ENCODE measurements at places on chromosomes 11 and 22.
A peak's percentile ranks its signal among the peaks of the same experiment; 100 is the strongest.

DNA sequence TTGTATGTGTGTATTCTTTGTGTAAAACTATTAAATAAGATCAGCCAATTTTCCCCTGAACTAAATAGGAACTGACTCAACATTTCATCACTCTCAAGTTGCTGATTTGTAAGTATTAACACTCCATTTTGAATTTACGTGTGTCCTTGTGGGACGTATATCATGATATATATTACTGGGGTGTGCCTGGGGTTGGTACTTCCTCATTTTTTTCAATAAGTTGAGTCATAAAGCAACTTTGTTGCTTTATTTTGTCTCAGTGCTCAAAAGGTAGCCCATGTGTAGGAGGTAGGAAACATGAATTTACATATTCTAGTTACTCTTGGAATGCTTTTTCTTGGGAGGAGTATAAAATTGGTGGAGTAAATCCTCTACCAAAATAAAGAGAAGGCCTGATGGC lies 193.9 kb upstream of the RAG2 start:
- no peak for DNase-seq

- no peak for DNase-seq
Measured at GRCh38 chr22:44783581-44783980, 31.2 kb downstream of the ARHGAP8 start.

DNA sequence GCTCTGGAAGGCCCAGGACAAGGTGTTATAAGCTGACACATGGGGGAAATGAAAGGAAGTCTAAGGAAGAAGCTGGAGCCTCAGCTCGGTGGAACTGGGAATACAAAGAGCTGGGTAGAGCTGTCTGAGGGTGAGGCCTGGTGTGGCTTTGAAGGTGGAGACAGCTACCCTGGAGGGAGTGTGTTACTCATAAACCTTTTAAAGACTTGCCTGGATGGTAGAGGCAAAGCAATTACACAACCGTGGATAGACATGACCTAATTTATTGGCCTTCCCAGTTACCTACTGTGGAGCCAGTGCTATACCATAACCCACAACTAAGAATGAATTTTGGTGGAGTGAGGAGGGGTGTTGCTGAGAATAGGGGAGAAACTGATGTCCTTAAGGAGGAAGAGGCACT lies 22.6 kb downstream of the EXPH5 start:
- peak; percentile 30 for DNase-seq

- peak; percentile 72 for DNase-seq
Measured at GRCh38 chr11:64887757-64888405, 9.5 kb upstream of the EHD1 start.

DNA sequence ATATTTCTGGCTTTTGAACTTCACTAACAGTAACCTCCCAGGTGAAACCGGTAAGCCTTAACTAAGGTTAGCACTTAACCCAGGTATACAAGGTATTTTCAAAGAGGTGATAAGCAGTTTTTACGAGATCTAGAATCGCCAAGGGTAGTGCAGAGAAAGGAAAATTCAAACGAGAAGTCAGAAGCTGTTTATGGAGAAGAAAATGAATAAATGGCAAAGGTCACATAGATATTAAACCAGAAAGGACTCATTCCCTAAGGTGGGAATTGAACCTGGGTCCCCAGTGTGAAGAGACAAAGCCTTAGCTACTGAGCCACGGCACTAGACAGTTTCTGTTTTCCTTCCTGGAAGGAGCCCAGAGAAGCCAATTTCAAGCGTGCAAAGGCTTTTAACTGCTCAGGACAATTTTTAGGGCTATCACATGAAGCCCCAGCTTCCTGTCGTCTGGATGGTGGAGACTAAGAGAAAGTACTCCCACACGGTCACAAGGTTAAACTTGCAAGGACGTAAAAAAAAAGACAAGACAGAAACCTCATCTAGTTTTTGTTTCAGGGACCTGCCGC lies 5.7 kb upstream of the C1QTNF6 start:
- DNase-seq = no peak

DNA sequence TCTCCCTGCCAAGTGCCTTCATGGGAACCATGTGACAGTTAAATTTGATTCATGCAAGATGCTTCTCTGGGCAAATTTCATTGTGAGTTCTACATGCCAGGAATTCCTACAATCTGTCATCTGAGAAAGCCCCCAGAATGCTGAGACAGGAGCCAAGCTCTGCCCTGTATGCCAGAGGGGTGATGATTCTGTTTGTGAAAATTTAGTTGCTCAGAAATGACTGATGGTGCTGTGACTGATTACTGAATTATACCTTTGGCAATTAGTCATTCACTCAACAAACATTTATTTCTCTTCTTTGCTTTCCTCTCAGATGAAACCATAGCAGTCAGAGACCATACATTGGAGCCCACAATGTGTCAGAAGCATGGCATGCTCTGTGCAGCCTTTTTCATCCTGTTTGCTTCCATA lies 69.0 kb upstream of the ZBED5 start:
- no peak for DNase-seq

GRCh38 chr22:19713650-19714311 lies 522 bp upstream of the SEPTIN5 start:
- DNase-seq = no peak

DNA sequence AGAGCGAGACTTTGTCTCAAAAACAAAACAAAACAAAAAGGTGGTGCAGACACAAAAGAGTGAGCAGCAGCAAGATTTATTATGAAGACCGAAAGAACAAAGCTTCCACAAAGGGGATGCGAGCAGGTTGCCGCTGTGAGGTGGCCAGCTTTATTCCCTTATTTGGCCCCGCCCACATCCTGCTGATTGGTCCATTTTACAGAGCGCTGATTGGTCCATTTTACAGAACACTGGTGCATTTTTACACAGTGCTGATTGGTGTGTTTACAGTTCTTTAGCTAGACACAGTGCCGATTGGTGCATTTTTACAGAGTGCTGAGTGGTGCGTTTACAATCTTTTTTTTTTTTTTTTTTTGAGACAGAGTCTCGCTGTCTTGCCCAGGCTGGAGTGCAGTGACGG lies 77.4 kb downstream of the CECR2 start:
- DNase-seq = no peak

- no peak for DNase-seq
Measured at GRCh38 chr11:69695581-69695980, 8.2 kb downstream of the FGF19 start.

DNA sequence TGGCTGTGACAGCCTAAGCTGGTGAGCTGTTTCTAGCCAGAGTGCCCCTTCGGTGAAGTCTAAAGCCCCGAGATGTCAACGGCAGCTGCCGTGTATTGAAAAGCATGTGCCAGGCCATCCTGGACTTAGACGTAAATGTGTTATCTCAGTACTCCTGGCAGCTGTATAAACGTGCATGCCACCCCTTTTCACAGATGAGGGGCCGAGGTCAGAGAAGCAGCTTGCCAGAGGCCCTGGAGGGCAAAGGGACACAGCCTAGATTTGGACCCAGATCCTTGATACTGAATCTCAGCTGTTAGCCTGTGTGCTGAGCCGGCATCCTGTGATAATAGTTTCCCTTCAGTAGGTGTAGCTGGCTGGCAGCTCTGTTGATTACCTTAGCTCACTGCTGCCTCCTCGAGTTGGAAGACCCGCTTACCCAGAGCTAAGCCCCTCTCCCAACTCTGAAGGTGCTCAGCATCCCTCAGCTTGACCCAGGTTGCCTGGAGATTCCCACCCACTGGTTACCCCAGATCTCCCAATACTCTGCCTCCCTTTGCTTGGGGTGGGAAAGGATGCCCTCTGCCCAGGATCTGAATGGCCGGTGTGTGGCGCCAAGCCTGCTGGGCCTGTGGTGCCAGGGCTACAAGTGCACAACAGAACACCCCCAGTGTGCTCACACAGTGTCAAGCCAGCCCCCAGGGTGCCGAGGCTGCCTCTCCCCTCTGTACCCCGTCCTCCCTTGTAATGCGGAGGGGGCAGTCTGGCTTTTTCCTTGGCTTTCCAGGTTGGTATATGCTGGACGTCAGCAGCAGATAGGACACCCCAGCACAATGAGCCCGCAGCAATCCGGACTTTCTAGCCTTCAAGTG lies 59.8 kb upstream of the WNT7B start:
- no peak for DNase-seq

GRCh38 chr22:41638124-41638523 lies 17.0 kb downstream of the XRCC6 start:
- DNase-seq = no peak

DNA sequence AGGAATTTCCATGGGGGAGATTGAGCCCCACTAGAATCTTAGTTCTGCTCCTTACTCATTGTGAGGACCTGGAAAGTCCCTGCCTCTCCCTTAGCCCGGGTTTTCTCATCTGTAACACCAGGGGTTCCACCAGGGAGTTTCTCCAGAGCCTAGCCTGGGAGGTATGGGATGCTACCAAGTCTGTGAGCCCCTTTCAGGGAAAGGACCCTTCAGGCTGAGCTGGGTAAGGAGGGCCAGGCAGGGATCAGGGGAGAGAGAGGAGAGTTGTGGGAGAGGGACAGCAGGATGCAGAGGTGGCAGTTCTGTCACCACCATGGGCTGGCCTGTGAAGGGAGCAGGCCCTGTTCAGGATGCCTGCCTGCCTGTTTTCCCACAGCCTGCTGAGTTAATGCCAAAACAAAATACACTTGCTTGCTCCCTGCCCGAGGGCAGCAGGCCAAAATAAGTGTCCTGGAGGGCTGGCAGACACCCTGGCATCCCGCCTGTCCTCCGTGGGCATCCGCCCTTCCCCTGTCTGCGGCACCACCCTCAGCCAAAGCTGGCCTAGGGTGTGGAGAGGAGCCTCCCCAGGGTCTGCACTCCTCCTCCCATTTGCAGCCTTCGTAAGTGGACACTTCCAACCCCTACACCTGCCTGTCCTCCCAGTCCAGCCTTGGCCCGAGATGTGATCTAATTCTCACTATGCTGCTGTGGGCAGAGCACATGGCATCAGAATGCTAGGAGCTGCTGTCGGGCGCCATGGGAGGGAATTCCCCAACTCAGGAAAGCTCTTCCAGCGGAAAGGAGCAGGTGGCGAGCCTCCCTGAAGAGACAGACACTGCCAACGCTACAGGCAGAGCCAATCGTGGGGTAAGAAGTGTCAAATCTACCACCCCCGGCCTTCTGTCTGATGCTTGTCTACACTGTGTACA lies 5.9 kb upstream of the FCHSD2 start:
- DNase-seq = no peak

- DNase-seq = no peak
Measured at GRCh38 chr11:30281476-30282288, 41.2 kb upstream of the ARL14EP start.

DNA sequence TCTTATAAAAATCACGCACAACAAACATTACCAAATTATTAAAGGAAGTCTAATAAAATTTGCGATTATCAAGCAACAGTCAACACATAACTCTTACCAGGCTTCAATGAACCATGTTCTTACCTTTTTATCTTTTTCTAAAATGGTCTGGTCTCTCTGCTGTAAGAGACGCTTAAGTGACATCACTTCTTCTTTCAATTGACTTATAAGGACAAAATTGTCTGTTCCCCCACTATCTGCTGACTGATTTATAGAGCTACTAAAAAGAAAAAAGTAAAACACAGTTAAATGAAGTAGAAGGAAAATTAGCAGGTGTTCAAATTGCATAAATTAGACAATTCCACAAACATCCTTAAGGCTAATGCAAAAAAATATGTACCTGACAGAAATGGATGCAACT lies 10.9 kb downstream of the FAM76B start:
- no peak for DNase-seq

GRCh38 chr11:63572026-63572688 lies 9.0 kb upstream of the PLAAT2 start:
- no peak for DNase-seq

DNA sequence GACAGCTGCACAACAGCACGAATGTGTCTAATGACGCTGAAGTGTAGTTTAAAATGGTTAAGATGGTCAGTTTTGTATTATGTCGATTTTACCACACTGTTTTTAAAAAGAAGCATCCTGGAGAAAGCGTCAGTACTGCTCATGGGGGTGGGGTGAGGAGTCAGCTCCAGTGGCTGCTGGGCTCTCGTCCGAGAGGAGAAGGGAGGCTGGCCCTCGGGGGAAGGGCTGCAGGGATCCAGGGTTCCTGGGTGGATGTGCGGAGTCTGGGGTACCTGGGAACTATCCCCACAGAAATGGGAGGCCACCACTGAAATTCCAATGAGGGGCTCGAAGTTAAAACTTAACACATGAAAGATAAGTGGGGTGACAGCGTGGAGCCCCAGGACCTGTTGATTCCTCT lies 11.9 kb downstream of the C11orf21 start:
- no peak for DNase-seq

- DNase-seq = no peak
Measured at GRCh38 chr22:37519268-37520195, at the start of gene CARD10. Gene CARD10, minus strand, starts transcription at chr22:37519415. Its CDS starts 215 bp downstream, at chr22:37519200.

DNA sequence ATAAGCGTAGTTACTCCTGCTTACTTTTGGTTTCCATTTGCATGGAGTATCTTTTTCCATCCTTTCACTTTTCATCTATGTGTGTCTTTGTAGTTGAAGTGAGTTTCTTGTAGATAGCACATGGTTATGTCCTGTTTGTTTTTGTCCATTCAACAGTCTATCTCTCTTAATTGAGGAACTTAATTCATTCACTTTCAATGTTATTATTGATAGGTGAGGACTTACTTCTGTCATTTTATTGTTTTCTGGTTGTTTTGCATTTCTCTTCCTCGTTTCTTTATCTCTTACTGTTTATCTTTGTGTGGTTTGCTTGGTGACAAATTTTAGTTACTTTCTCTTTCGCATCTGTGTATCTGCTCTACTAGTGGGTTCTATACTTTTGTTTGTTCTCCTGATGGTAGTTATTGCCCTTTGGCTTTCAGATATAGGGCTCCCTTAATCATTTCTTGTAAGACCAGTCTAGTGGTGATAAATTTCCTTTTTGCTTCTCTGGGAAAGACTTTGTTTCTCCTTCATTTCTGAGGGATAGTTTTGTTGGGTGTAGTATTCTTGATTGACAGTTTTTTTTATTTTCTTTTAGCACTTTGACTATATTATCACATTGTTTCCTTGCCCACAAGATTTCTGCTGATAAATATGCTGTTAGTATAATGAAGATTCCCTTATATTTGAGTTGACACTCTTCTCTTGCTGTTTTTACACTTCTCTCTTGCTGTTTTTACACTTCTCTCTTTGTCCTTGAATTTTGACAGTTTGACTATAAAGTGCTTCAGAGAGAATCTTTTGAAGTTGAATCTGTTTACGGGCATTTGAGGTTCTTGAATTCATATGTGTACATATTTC lies 9.0 kb upstream of the RAG1 start:
- no peak for DNase-seq

GRCh38 chr11:36156817-36157519 lies 132.3 kb downstream of the COMMD9 start:
- DNase-seq = no peak
